ENCODE measurements at places on chromosomes 4 and X.

GRCh38 chrX:19193565-19193964, 71.3 kb upstream of the ADGRG2 start:
- DNase-seq = no peak

GRCh38 chr4:133355633-133356032, 206.5 kb downstream of the PCDH10 start:
- no peak for DNase-seq

- DNase-seq = no peak
These were observed 222.1 kb downstream of the CAMK2D start for GRCh38 chr4:113539408-113539807.

DNA sequence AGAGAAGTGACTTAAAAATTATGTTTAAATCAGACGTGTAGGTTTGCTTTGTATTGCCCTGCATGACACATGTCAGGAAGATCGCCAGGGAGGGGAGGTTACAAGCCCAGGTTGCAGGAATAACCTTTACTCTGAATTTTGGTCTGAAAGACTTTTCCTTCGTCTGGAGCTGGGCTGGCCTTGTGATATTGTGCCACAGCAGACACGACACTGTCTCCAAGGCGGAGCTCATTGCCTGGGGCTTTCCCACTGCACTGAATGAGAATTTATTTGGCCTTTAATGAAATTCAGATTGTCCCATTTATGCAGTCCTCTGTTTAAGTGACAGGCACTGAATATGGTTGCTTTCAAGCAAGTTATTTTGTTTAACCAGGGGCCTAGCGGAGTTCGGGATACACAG, 45.1 kb downstream of the RHOH start:
- DNase-seq = no peak

DNA sequence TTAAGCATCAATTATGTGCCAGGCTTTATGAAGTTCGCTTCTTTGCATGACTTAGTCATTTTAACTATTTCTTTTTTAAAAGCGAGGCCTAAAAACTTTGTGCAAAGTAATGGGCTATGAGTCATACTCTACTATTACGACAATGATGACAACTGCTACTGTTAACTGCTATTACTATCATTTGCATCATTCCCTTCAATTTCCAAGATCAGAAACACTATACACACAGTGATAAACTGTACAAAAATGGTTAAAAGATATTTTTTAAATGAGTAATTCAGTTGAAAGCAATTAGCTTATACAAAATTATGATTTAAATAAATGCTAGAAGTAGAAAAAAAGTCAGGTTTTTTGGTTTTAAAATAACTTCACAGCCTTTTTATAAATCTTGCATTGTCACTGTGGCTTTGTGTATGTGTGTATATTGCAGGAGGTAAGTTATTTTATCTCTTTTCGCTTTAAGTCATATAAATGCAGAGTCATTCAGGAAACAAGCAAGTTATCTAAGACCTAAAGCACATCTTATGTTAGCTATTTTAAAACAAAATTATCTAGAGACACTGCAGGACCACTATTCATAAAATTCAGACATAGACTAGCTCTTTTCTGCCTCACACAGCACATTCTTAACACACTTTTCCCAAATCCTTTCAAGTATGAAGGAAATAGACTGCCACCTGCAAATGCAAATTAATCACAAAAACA, 18.5 kb upstream of the CXCL3 start:
- no peak for DNase-seq

All from stimulated activated CD8-positive, alpha-beta memory T cell treated with anti-CD3 and anti-CD28 coated beads, Interleukin-2, amount 100 ng/mL, for 48 hours (primary cell).